T-cell (primary cell): ENCODE measurements at places on chromosomes 5 and 9.
A peak's percentile ranks its signal among the peaks of the same experiment; 100 is the strongest.

DNA sequence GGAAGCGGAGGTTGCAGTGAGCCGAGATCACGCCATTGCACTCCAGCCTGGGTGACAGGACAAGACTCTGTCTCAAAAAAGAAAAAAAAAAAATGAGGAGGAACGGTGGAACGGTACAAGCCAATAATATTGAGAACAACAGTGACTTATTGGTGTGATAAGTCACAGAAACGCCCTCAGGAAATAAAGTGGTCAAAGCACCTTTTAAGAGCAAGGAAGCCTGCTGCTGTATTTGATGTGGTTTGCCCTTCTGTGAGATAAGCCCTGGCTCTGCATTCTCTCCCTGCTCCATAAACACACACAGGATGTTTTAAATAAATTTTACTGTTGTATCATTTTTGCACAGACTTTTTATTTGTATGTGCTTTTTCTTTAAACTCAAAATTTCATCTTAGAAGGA is 269.9 kb upstream of the MSX2 start:
- no peak for DNase-seq

DNA sequence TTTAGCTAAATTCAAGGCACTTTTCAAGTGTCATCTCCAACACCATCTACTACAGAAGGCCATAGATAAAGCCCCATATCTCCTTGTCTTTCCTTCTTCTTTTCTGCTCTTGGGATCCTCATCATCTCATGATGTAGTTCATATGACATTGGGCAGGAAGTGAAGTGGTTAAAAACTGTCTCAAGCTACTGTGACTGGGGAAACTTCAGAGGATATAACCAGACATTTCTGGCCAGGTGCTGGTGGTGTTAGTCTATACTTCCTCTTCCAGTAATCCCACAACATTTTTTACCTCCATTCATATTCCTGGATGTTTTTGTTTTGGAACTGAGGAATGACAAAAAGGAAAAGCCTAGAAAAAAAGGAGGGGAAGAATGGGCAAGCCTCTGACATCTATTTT is 188.7 kb downstream of the LURAP1L start:
- no peak for DNase-seq

GRCh38 chr5:157732130-157732514 is 902 bp downstream of the THG1L start:
- DNase-seq = no peak

DNA sequence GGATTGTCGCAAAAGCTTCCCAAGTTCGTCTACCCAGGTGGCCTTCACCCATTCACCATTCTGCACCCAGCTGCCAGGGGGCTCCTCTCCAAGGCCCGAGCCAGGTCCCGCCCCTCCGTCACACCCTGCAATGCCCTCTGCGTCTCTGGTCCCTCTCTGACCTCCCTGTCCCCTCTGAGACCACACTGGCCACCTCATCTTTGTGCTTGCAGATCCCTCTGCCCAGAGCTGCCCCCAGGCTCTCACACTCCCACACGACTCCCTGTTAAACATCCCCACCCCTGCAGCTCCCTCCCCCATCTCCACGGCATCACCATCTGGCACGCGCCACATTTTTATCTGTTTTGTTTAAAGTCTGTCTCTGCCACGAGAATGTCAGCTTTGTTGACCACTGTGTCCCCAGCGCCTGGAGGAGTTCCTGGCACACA is 243.6 kb downstream of the PBX3 start:
- DNase-seq = no peak

GRCh38 chr9:93096131-93096802 is at the start of gene CARD19:
TSS of gene CARD19 (plus strand) at chr9:93096217. CDS start at chr9:93096346, 129 bp downstream.
- peak; percentile 38 for DNase-seq

DNA sequence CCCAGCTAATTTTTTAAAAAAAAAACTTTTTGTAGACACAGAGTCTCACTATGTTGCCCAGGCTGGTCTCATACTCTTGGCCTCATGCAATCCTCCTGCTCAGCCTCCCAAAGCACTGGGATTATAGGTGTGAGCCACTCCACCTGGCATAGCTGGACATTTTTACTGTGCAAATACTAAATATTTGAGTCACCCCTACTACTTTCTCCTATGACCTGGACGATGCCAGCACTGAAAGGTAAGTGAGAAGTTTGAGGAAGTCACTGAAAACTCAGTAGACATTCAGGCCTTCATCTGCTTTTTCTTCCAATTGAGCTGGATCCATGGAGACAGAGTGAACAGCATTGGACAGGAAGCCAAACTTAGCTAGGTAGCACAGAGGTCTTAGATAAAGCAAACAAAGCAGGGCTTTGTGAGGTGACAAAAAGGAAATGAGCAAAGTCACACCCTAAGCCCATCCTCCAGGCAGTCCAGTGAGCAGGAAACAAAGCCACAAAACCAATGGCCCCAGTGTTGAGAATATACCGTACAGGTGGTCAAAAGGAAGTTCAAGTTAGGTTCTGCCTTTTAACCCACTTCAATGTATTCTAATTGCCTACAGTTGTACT is 192.6 kb upstream of the RASA1 start:
- peak; percentile 6 for DNase-seq

DNA sequence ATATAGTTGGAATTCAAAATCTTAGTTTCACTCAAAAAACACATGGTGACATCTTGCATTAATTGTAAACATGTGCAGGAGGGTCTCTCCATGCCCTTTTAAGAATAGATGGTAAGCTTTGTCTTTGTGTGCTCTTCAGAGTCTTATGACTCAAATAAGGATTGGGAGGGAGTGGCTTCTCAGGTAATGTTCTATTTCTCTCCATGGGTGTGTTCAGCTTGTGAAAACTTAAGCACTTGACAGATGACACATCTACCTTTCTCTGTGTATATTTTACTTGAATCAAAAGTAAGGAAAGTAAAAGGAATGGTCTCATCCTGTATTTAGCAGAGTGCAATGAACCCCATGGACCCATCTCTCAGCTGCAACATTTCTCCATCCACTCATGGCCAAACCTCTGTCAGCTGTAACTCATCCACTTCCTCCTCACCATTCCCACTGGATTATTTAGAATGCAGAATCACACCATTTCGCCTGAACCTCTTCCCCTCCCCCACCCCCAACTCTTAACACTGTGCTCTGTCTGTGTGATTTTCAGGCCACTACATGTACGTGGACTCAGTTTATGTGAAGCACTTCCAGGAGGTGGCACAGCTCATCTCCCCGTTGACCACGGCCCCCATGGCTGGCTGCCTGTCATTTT is 82.1 kb downstream of the MAMDC2 start:
- DNase-seq = no peak

GRCh38 chr5:174529925-174530681 is 194.3 kb upstream of the MSX2 start:
- no peak for DNase-seq

GRCh38 chr9:105021917-105022316 is 94.0 kb upstream of the ABCA1 start:
- no peak for DNase-seq

- DNase-seq = no peak
These were observed 19.7 kb upstream of the TERT start for GRCh38 chr5:1314564-1314982.

- no peak for DNase-seq
These were observed 334.4 kb downstream of the ARHGEF28 start for GRCh38 chr5:73960426-73960825.

DNA sequence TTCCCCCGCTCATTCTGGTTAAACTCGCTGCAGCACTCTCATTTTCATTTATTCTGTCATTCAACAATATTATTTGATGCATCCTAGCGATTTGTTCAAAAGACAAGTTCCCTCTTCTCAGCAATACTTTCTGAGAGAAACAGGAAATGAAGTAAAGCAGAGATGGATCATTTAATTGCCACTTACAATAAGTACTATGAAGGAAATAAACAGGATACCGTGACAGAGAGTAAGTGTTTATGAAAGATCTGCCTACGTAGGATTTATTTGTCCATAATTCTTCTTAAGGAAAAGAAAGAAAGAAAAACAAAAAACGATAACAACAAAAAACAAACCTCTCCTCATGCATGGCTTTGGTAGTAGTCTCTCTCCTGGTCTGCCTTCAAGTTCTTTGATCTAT is 406.8 kb upstream of the ZNF608 start:
- no peak for DNase-seq

- DNase-seq = no peak
These were observed 1178.6 kb upstream of the CDH9 start for GRCh38 chr5:28216939-28217360.

GRCh38 chr9:122821278-122821943 is 7.0 kb downstream of the PDCL start:
- DNase-seq = no peak

GRCh38 chr5:55904152-55904551 is 53.0 kb downstream of the IL31RA start:
- no peak for DNase-seq

GRCh38 chr5:42751044-42751443 is 5.6 kb upstream of the CCDC152 start:
- no peak for DNase-seq

- DNase-seq = no peak
These were observed 84.7 kb downstream of the PARP8 start for GRCh38 chr5:50751064-50751657.

DNA sequence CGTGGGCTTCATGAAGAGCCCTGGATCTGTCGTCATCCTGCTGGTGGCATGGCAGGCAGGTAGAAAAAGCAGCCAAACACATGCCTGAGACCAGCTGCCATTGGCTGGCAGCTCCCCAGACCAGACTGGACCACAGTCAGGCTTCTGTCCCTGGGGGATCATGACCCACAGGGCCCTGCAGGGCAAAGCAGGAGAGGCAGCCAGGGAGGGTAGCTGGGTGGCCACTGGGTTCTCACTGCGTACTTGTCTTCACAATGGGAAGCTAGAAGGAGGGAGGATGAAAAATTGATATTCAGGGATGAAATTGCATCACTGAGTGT is 67.8 kb upstream of the GARNL3 start:
- no peak for DNase-seq

DNA sequence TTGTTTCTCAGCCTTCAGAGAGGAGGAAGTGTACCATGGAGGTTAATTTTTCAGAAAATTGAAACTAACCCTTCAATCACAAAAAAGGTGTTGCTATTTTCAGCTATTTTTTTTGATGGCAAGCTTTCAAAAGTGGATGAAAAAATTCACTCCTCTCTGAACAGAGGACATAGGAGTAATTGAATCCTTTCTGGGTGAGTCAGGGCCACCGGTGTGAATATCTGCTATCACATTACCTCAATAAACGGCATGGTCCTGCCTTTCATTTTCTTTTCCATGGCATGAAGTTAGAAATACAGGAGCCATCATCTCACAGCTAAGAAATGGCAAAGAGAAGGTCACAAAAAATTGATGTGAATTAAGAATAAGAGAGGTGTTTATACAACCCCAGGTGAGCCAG is 90.2 kb upstream of the CCDC112 start:
- no peak for DNase-seq

DNA sequence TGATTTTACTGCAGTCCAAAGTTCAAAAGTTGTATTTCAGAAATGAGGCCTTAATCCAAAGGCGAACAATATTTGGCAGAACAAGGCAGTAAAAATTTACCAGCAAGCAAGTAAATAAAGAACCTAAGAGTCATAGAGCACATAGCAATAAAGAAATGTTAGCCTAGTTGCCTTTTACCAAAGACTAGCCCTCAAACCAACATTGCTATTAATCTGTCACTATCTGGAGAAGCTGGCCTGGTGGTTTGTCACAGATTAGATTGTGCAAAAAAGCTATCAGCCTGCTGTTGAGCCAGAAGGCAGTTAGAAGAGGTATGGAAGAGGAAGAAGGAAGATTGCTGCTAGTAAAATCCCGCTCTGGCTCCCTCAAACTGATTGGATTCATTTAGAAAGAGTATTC is 304.7 kb upstream of the KLF4 start:
- no peak for DNase-seq

- DNase-seq = no peak
These were observed 130.2 kb downstream of the TTC39B start for GRCh38 chr9:15176836-15177235.

GRCh38 chr5:95241635-95242034 is 43.3 kb downstream of the MCTP1 start:
- no peak for DNase-seq

- no peak for DNase-seq
These were observed 41.8 kb upstream of the NFIL3 start for GRCh38 chr9:91465420-91465819.

DNA sequence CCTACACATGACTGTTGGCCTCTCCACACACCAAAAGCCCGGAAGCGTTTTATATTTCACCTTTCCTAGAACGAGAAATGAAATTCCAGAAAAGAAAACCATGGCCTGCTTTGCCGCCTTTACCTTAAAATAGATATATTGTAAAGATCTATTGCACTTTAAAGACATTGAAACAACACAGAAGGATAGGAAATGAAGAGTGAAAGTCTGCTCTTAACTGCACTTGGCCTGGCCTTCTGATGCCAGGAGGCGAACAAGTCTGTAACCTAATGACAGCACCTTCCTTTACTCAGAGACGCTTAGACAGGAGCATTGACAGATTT is 6.7 kb downstream of the PRDM6 start:
- no peak for DNase-seq

DNA sequence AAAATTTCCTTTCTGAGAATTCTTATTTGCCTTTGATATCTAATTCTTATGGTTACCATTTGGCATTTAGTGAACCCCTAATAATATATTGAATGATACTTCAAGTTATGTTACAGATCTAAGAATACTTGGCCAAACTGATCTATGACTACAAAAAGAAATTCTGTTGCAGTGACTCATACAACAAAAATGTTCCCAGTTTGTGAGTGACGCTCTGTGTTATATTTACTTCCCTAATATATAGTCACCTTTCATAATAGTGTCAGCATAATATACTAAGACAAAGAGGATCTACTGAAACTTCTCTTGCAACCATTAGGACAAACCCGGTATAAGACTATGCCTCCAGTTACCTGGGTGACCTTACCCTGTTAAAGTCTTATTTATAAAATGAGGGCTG is 216.9 kb upstream of the TLX3 start:
- DNase-seq = no peak

DNA sequence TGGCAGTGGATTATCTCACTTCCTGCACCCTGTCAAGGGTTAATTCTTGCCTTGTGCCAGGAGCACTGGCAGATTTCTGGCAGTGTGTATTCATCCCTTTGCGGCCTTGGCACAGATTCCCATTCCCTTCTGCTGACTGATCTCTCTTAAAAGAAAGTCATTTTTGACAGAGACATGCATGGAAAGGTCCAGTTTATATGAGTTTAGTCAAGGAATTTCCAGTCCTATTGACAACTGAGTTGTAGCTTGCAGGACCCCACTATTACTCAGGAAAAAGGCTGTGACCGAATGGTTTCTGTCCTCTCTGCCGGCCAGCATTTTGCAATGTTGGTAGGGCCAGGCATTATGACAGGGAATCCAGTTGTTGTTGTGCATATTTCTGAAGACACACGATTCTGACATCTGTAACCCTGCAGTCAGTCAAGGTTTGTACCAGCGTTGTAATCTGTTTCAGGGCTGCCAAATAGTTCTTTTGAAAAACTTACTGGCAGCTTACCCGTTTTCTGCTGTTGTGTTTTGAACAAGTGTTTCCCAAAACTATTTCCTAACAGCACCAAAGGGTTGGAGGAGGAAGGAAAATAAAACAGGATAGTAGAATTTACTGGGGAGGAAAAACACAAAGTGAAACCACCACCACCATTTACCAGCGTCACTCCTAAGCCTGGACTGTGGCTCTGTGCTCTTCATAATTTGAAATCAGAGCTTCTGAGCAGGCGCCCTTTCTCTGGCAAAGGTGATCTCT is 243.4 kb upstream of the KLF4 start:
- DNase-seq = no peak
